ENCODE measurements at places on chromosomes 16 and 17. TPM values are rescaled to one million over a fixed set of nuclear protein-coding genes. Genes with fewer than 3 reads are reported as not detected.
A peak's percentile ranks its signal among the peaks of the same experiment; 100 is the strongest.

The KRT17 gene
- total RNA-seq = not detected

The LGALS9B gene
- not detected for total RNA-seq

The ALOX15B gene
- not detected for total RNA-seq

The ACSM3 gene
- total RNA-seq = 6.2 TPM

The TMEM231 gene
- total RNA-seq = 2.5 TPM

The FBXO31 gene
- 35.7 TPM for total RNA-seq

The KRT39 gene
- not detected for total RNA-seq

GRCh38 chr17:80937462-80938381 is 53.9 kb upstream of the CHMP6 start:
- H3K4me1 ChIP-seq = peaks cover 28% of the 10 kb centered on the region
- no peak overlapping the region for H3K4me3 ChIP-seq
- no peaks in the 10 kb centered on the region for H3K27me3 ChIP-seq
- H3K36me3 ChIP-seq = peaks cover 22% of the 10 kb centered on the region

- no peak overlapping the region for H3K4me3 ChIP-seq
- no peak overlapping the region for H3K27ac ChIP-seq
- H3K36me3 ChIP-seq = no peaks in the 10 kb centered on the region
- H3K4me1 ChIP-seq = no peaks in the 10 kb centered on the region
- DNase-seq = no peak
Measured at GRCh38 chr16:79725051-79725450, 124.5 kb upstream of the MAF start.

DNA sequence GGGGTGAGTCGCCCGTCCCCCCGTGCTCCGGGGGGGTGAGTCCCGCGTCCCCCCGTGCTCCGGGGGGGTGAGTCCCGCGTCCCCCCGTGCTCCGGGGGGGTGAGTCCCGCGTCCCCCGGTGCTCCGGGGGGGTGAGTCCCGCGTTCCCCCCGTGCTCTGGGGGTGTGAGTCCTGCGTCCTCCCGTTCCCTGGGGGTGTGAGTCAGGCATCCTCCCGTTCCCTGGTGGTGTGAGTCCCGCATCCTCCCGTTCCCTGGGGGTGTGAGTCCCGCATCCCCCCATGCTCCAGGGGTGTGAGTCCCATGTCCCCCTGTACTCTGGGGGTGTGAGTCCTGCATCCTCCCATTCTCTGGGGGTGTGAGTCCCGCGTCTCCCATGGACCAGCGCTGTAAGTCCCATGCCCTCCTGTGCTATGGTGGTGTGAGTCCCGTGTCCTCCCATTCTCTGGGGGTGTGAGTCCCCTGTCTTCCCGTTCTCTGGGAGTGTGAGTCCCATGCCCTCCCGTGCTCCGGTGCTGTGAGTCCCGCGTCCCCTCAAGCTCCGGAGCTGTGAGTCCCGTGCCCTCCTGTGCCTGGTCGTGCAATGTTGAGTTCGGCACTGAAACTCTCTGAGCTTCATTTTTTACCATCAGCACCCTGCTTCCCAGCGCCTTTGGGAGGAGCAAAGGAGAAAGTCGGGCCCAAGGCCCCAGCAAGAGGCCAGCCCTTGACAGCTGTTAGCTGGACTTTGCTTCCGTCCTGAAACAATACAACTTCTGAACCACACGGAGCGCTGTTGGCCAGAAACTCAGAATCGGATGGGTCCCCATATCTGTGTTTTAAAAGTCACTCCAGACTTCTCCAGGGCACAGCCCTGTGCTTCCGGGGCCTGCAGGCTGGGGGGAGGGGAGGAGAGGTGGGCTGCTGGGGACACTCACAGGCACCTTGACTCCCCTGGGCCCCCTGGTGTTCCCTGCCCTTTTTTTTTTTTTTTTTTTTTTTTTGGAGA is 11.5 kb upstream of the ZC3H18 start:
- H3K4me3 ChIP-seq = no peak overlapping the region
- H3K27me3 ChIP-seq = no peaks in the 10 kb centered on the region
- H3K27ac ChIP-seq = no peak overlapping the region

DNA sequence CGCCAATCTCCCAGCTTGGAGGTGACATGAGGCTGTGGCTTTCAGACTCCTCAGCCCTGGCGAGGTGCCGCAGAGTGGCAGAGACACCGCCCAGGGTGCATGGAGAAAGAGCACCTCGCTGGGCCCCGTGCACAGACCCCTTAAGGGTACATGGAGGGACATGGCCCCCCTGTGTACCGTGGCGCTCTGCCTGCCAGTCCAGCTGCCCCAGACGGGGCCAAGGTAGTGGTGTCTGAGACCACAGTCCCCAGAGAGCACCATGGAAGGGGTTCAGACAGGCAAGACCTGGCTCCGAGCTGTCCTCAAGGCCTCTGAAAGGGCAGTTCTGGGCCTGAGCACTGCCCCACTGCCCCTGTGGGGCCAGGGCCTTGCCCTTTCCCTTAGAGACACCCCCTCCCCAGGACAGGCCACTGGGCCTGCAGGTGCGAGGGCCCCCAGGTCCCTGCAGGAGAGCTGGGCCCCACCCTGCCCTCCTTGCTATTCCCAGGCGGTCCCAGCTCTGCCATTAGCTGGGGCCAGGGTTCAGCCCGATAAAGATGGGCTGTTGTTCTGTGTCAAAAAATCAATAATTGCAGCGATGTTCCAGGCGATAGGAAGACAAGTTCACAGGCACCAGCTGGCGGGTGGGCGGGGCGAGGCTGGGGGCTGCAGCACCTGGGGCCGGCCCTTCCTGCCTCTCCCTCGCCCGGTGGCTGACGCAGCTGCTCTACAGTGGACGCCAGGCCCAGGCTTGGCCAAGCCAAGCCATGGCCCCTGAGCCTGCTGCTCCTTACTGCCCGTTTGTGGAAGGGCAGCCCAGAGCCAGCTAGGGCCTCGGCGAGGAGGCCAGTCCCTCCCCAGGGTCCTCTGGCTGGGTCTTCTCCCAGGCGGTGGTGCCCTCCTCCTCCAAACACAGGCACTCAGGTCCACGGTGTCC is 51.7 kb downstream of the ZFPM1 start:
- no peak overlapping the region for H3K4me3 ChIP-seq
- no peaks in the 10 kb centered on the region for H3K27me3 ChIP-seq
- H3K4me1 ChIP-seq = peaks cover 12% of the 10 kb centered on the region
- H3K27ac ChIP-seq = no peak overlapping the region
- H3K36me3 ChIP-seq = no peaks in the 10 kb centered on the region
- DNase-seq = no peak

DNA sequence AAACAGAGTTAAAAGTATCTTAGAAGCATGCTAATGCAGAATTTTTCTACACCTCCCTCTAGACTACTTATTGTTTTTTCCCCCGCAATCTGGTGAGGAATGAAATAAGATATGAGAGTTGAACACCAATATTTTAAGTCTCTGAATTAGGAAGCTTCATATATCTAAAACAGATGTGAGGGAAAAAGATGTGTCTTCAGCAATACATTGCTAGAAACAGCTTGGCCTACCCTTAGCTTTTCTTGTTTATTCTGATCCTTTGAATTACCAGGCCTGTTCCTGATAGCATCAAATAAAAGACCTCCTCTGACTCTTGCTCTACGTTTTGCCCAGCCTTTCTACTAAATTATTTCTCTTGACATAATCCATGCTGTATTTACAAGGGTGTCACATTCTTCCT is 221.8 kb downstream of the CDH11 start:
- no peaks in the 10 kb centered on the region for H3K36me3 ChIP-seq
- DNase-seq = no peak
- no peaks in the 10 kb centered on the region for H3K4me1 ChIP-seq
- H3K4me3 ChIP-seq = no peak overlapping the region
- no peak overlapping the region for H3K27ac ChIP-seq

GRCh38 chr16:4500272-4500671 is 24.1 kb downstream of the HMOX2 start:
- peak overlapping the region; percentile 37 for H3K27ac ChIP-seq
- H3K27me3 ChIP-seq = no peaks in the 10 kb centered on the region
- DNase-seq = no peak
- no peak overlapping the region for H3K4me3 ChIP-seq

GRCh38 chr17:12459736-12460135 is 206.0 kb upstream of the MYOCD start:
- no peak overlapping the region for H3K27ac ChIP-seq
- H3K4me3 ChIP-seq = no peak overlapping the region
- H3K27me3 ChIP-seq = no peaks in the 10 kb centered on the region
- no peak for DNase-seq
- no peaks in the 10 kb centered on the region for H3K4me1 ChIP-seq
- no peaks in the 10 kb centered on the region for H3K36me3 ChIP-seq

- H3K27ac ChIP-seq = no peak overlapping the region
- H3K4me3 ChIP-seq = no peak overlapping the region
- H3K4me1 ChIP-seq = no peaks in the 10 kb centered on the region
- H3K36me3 ChIP-seq = no peaks in the 10 kb centered on the region
Measured at GRCh38 chr17:75463603-75464002, 7.2 kb downstream of the TMEM94 start.

GRCh38 chr17:35523296-35523695 is 14.2 kb downstream of the SLFN12L start:
- peaks cover 25% of the 10 kb centered on the region for H3K36me3 ChIP-seq
- H3K4me3 ChIP-seq = no peak overlapping the region
- no peak overlapping the region for H3K27ac ChIP-seq
- DNase-seq = no peak
- peaks cover 56% of the 10 kb centered on the region for H3K4me1 ChIP-seq

DNA sequence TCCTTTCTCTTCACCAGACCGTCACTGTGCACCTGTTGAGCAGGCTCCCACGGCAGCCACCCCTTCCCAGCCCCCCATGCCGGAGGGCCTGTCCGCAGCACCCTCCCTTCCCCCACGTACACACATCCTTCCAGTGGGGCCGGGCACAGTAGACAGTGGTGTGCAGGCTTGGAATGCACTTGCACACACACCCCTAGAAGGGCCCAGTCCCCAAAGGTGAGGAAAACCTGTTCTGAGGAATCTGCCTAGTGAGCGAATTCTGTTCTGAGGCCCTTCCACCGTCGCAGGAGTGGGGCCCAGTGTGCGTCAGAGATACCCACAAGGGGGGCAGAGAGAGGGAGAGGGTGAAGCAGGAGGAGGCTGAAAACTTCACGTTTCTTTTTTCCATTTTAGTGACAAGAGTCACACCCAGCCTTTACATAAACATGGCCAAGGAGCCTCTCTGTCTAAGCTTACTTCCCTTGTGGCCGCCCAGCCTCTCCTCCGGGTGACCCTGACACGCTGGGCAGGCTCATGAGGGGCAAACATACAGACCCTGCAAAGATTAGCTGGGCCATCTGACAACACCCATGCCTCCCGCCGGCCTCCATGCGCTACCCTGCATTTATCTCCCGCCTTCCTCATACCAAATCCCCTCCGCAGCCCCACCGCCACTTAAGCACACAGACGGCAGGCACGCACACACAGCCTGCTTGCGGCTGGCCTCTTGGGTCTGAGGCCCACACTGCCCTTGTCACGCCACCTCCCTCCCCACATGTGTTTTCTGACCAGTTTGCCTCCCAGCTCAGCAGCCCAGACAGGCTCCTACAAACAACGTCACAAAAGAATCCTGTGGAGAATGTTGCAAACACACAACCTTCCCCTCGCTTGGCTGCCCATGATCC is 1.8 kb downstream of the ZBTB4 start:
- H3K36me3 ChIP-seq = peaks cover 6% of the 10 kb centered on the region
- H3K4me3 ChIP-seq = peak overlapping the region; percentile 77
- DNase-seq = peak; percentile 64
- H3K27me3 ChIP-seq = no peaks in the 10 kb centered on the region

DNA sequence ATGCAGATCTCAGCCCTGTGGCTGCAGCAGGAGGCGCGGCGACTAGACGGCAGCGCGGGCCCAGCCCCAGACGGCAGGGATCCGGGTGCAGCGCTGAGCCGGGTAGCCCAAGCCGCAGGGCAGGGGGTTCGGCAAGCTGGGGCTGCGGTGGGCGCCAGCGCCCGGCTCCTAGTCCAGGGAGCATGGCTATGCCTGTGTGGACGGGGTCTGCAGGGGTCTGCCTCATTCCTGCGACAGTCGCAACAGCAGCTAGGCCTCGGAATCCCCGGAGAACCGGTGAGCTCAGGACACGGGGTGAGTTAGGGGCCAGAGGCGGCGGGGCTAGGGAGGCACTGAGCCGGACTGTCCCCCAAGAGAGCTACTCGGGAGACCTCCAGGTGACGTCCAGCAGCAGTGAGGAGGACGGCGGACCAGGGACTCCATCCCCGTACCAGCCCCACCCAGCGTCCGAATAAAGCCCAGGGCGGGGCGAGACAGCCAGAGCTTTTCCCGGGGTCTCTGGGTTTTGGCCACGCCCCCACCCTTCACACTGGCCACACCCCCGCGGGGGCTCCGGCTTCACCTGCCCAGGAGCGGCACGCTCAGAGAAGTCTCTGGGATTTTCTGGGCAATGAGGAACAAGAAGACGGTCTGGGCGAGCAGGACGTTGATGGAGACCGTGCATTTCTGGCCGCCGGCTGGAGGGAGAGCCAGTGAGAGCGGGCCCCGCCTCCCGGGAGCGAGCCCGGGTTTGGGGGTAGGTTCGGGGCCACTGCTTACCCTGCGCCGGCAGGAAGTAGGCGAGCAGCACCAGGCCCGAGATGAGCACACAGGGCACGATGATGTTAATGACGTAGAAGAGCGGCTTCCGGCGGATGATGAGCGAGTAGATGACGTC is 1.1 kb downstream of the C17orf107 start:
- peaks cover 52% of the 10 kb centered on the region for H3K4me1 ChIP-seq
- H3K27me3 ChIP-seq = no peaks in the 10 kb centered on the region
- H3K36me3 ChIP-seq = peaks cover 12% of the 10 kb centered on the region
- DNase-seq = peak; percentile 35
- H3K4me3 ChIP-seq = peak overlapping the region; percentile 81
- H3K27ac ChIP-seq = no peak overlapping the region

DNA sequence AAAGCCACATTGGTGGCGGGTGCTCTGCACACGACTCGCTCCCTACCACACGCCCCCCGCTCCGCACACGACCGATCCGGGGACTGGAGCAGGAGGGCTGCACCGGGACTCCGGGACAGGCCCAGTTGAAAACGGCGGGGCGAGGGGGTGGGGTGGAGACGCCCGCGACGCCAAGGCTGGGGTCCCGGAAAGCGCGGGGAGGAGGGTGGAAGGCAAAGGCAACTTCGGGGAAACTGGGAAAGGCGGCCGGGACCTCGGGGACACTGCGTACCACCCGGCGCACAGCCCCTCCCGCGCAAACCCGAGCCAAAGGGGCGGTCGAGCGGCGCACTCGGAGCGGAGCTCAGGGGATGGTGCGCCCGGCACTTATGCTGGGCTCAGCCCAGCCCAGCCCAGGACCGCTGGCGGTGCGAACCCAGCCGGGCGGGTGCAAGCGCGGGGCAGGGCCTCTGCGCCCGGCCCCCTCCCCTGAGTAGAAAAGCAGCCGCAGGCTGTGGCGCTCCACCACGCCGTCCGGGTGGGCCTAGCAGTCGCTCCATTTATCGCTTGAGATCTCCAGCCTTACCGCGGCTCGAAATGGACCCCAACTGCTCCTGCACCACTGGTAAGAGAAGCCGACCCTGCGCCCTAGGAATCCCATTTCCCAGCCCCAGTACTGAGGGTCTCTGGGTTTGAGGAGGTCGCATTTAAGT is at the start of gene MT1M:
MT1M (plus strand) TSS at position 504 of the 692 bp plus-strand sequence; CDS start at position 577, 73 bp downstream.
- H3K4me3 ChIP-seq = peak within 1 kb of the TSS; percentile 36
- H3K36me3 ChIP-seq = no peaks in the 10 kb centered on the region
- H3K4me1 ChIP-seq = peaks cover 39% of the 10 kb centered on the region
- DNase-seq = no peak
- H3K27me3 ChIP-seq = peaks cover 54% of the 10 kb centered on the region

GRCh38 chr17:73503560-73503959 is 140.7 kb downstream of the SDK2 start:
- no peaks in the 10 kb centered on the region for H3K36me3 ChIP-seq
- no peaks in the 10 kb centered on the region for H3K27me3 ChIP-seq
- H3K27ac ChIP-seq = no peak overlapping the region
- DNase-seq = no peak

- H3K4me3 ChIP-seq = no peak overlapping the region
- no peaks in the 10 kb centered on the region for H3K4me1 ChIP-seq
- H3K36me3 ChIP-seq = peaks cover 12% of the 10 kb centered on the region
- no peaks in the 10 kb centered on the region for H3K27me3 ChIP-seq
- DNase-seq = no peak
Measured at GRCh38 chr17:3589784-3590183, 19.4 kb downstream of the TRPV1 start.

- H3K27me3 ChIP-seq = no peaks in the 10 kb centered on the region
- H3K4me3 ChIP-seq = no peak overlapping the region
- H3K4me1 ChIP-seq = peaks cover 18% of the 10 kb centered on the region
- H3K36me3 ChIP-seq = peaks cover 59% of the 10 kb centered on the region
Measured at GRCh38 chr17:47975189-47975822, 4.4 kb downstream of the CDK5RAP3 start.

All from CD4-positive, alpha-beta T cell (primary cell).